Activated CD4-positive, alpha-beta T cell treated with anti-CD3 and anti-CD28 coated beads, Interleukin-2, amount 50 U/mL, for 24 hours (primary cell): ENCODE measurements at places on chromosomes 16 and 17.
A peak's percentile ranks its signal among the peaks of the same experiment; 100 is the strongest.

DNA sequence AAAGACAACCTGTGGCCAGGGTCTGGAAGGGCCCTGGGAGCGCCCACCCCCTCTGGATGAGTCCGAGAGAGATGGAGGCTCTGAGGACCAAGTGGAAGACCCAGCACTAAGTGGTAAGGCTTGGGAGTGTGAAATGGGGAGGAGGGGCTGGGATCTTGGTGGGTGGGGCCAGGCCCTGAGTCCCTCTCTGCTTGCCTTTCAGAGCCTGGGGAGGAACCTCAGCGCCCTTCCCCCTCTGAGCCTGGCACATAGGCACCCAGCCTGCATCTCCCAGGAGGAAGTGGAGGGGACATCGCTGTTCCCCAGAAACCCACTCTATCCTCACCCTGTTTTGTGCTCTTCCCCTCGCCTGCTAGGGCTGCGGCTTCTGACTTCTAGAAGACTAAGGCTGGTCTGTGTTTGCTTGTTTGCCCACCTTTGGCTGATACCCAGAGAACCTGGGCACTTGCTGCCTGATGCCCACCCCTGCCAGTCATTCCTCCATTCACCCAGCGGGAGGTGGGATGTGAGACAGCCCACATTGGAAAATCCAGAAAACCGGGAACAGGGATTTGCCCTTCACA is 1.2 kb upstream of the STARD3 start:
- no peak for DNase-seq

GRCh38 chr16:85528528-85529387 is 84.4 kb upstream of the GSE1 start:
- no peak for DNase-seq

GRCh38 chr17:31226950-31227349 is 70.1 kb downstream of the OMG start:
- no peak for DNase-seq

GRCh38 chr17:48021934-48022333 is 15.7 kb downstream of the COPZ2 start:
- no peak for DNase-seq

DNA sequence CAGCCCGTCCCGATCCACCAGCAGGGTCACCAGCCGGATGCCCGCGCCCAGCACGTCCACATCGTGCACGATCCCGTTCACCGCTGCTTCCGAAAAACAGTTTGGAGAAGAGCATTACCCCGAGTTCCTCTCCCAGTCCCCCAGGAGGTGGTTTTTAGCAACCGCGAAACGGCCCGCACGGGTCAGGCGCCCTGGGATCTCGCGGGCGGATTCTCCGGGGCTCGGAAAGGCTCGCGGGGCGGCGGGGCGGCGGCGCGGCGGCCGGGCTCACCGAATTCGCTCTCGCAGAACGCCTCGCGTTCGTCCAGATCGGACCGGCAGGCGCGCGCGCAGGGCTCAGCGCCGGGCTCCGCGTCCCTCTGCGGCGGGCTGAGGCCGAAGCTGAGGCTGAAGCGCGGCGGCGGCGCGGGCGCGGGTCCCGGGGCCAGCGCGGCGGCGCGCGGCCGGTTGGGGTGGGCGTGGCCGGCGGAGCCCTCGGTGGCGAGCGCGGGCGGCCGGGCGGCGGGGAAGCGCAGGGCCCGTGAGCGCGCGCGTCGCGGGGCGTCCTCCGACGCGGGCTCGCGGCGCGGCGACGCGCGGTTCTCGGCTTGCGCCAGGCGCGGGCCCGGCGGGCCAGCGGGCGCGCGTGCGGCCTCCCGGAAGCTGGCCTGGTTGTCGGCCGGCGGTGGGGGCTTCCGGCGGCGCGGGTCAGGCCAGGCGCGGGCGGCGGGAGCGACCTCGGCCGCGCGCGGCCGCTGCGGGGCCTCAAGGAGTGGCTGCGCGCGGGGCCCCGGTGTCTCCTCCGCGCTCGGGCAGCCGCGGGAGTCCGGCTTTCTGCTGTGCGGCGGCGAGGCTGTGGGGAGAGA is 2.9 kb downstream of the C17orf58 start:
- DNase-seq, result peak; percentile 47
